Panc1 (cell line): ENCODE measurements at places on chromosomes 6 and 20. TPM values are rescaled to one million over a fixed set of nuclear protein-coding genes. Genes with fewer than 3 reads are reported as not detected.

Gene OR2B6
- 0.26 TPM for total RNA-seq

DNA sequence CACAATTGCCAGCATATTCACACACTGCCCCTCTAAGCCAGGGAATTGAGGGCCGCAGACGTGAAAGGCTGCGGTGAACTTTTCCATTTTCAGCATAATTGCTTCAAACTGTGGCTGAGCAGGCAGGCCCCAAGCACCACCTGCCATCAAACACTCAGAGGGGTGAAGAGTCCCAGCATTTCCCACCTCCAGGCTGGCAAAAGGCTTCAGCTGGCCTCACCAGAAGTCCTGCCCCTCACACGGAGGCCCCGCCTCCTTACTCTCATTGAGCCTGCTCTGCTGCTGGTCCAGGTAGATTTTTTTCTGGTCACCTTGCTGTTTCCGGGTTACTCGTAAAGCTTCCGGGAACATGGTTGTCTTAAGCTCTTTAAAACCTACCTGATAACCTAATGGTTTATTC is 52.0 kb upstream of the PRELID3B start:
- no peak for DNase-seq

- no peak for DNase-seq
These were observed 42.1 kb downstream of the CYB5R4 start for GRCh38 chr6:83901624-83902023.

- no peak for DNase-seq
These were observed 32.3 kb upstream of the EPB41L1 start for GRCh38 chr20:36121981-36122930.

Gene SCUBE3
- 1.6 TPM for total RNA-seq

- DNase-seq: no peak
These were observed 141.1 kb downstream of the SYNDIG1 start for GRCh38 chr20:24610341-24611115.

Gene DYNLRB1
- 155 TPM for total RNA-seq

GRCh38 chr20:14777591-14777990 is 440.2 kb upstream of the FLRT3 start:
- no peak for DNase-seq

DNA sequence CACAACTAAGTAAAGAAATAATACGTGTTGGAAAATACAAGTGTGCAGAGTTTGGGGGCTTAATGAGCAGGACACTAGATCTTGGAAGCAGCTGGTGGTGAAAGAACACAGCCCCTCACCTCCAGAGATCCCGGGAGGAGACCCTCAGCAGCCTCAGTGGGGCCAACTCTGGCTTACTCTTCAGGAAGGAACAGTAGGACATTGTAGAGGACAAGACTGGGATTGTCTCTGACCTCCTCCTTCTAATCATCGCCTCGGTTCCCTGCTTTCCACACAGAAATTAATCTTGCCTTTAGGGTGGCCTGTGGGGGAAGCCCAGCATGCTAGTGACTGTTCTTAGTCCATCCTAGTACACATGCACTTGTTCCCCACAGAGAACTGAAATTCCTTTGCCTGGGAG is 130.7 kb downstream of the AKAP7 start:
- no peak for DNase-seq

DNA sequence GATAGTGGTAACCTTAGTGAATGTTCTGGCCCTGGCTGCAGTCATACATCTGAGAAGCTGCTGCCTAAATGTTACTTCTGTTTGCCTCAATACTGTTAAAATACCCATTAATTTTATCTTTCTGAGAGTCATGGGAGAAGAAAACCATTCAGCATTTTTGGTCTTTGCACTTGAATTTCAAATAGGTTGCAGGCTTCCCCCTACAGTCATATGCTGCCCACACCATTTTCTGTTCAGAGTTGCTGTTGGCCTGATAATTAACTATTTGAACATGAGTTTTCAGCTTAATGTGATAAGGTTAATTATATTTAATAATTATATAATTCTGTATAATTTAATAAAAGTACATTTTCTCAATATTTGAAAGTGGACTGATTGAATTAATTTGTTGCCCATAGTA is 325.5 kb upstream of the KCNQ5 start:
- no peak for DNase-seq

Gene HLA-DQB1
- total RNA-seq: 0.51 TPM

GRCh38 chr6:161228921-161229591 is 44.8 kb downstream of the AGPAT4 start:
- DNase-seq: no peak

DNA sequence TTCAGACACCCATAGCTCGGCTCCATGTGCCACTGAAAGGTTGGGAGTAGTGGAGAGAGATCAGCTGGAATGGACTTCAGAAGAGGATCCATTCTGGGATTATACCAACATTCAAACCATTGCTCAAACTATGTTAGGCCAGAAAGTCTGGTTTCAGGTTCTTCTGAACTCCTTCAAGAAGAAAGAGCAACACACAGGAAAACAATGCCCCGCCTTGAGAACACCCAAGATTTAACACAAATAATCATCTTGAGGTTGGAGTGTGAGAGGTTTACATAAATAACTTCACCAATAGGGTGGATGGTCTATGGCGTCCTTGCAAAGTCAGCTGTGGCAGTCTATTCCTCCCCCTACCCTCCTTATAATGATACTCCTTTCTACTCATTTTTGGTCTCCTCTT is 211.6 kb upstream of the SUPT3H start:
- DNase-seq: no peak

Gene APCDD1L
- 0.62 TPM for total RNA-seq

- no peak for DNase-seq
These were observed 82.7 kb downstream of the PSMG4 start for GRCh38 chr6:3341467-3341866.

GRCh38 chr6:14243597-14243996 is 126.0 kb downstream of the CD83 start:
- no peak for DNase-seq

Gene MLIP
- not detected for total RNA-seq
